Fibroblast of lung (primary cell): ENCODE measurements at places on chromosomes 7 and 10. TPM values are rescaled to one million over a fixed set of nuclear protein-coding genes. Genes with fewer than 3 reads are reported as not detected.
A peak's percentile ranks its signal among the peaks of the same experiment; 100 is the strongest.

- no peak overlapping the region for H3K27ac ChIP-seq
- H3K36me3 ChIP-seq: no peaks in the 10 kb centered on the region
- no peaks in the 10 kb centered on the region for H3K27me3 ChIP-seq
- DNase-seq: no peak
- no peaks in the 10 kb centered on the region for H3K4me1 ChIP-seq
Measured at GRCh38 chr10:131850383-131850870, 50.4 kb upstream of the PPP2R2D start.

The GNG11 gene
- 9.0 and 27.2 TPM in 2 replicates for total RNA-seq

The DNAJB6 gene
- total RNA-seq: 84.5 and 86.2 TPM in 2 replicates

- no peak for DNase-seq
- H3K27ac ChIP-seq: no peak overlapping the region
- H3K4me1 ChIP-seq: no peaks in the 10 kb centered on the region
- peaks cover 4% of the 10 kb centered on the region for H3K27me3 ChIP-seq
- no peaks in the 10 kb centered on the region for H3K36me3 ChIP-seq
Measured at GRCh38 chr7:76142861-76143260, 58.8 kb upstream of the SRRM3 start.

- no peak overlapping the region for H3K27ac ChIP-seq
- H3K36me3 ChIP-seq: no peaks in the 10 kb centered on the region
- no peak for DNase-seq
- no peak overlapping the region for H3K4me3 ChIP-seq
- no peaks in the 10 kb centered on the region for H3K27me3 ChIP-seq
Measured at GRCh38 chr7:26664274-26664673, 200.1 kb downstream of the SKAP2 start.

DNA sequence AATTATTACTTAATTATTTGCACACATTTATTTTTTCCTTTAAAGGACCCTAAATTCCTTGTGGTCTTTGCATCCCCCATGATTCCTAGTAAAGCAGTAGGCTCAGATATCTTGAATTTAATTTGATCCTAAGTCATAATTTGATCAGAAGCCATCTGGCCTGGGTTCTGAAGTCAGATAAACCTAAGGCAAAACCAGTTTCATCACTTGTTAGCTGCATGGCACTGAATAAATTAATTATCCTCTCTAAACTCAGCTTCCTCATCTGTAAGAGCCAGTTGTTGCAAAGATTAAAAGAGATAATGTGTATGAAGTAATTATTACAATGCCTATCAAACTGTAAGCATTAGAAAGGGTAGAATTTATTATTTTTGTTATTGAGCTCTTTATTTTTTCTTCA, 293.1 kb downstream of the GRM8 start:
- DNase-seq: no peak
- no peaks in the 10 kb centered on the region for H3K27me3 ChIP-seq
- no peaks in the 10 kb centered on the region for H3K4me1 ChIP-seq
- H3K4me3 ChIP-seq: no peak overlapping the region

The GIMAP7 gene
- total RNA-seq: not detected in 2 replicates

DNA sequence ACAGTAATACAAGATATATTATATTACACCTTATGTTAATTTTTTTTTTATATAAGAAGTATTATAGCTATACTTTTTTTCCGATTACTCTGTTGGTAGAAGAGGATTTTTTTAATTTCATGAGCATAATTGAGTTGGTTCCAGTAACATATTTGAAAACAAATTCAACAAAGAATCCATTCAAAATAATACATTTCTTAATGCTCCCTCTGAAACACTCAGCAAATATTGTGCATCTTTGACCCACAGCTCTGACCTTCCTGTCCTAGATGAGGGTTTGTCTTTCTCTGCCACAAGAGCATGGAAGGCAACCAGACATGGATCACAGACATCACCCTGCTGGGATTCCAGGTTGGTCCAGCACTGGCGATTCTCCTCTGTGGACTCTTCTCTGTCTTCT, at the start of gene OR2A2:
Gene OR2A2, plus strand, starts transcription at position 301 of the 400 bp plus-strand sequence. Its CDS starts 0 bp downstream, at position 301.
- H3K27ac ChIP-seq: no peak within 1 kb of the TSS
- H3K27me3 ChIP-seq: no peaks in the 10 kb centered on the region
- H3K36me3 ChIP-seq: no peaks in the 10 kb centered on the region
- no peak for DNase-seq
- no peaks in the 10 kb centered on the region for H3K4me1 ChIP-seq

The PLEKHS1 gene
- not detected in 2 replicates for total RNA-seq

GRCh38 chr7:50641442-50642405, 76.5 kb upstream of the DDC start:
- H3K36me3 ChIP-seq: no peaks in the 10 kb centered on the region
- no peak for DNase-seq
- no peak overlapping the region for H3K27ac ChIP-seq
- H3K27me3 ChIP-seq: no peaks in the 10 kb centered on the region

DNA sequence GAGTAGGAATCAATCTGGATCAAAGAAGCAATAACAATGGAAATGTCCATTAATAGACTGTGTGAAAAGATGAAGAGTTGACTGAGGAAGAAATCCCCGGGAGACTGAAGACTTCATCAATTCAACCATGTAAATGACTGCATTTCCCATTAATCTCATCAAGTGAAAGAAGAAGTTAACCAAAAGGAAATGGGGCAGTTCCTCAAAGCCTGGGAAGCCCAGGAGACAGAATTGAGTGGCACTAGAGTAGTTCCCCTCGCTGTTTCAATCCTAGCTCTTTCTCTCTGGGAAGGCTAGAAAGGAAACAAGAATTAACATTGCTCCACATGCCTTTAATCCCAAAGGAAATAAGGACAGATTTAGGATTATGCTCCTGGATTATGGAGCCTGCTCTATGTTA, 4.8 kb upstream of the OR6V1 start:
- no peaks in the 10 kb centered on the region for H3K4me1 ChIP-seq
- H3K27ac ChIP-seq: no peak overlapping the region
- H3K36me3 ChIP-seq: no peaks in the 10 kb centered on the region

The PRLHR gene
- total RNA-seq: not detected in 2 replicates

DNA sequence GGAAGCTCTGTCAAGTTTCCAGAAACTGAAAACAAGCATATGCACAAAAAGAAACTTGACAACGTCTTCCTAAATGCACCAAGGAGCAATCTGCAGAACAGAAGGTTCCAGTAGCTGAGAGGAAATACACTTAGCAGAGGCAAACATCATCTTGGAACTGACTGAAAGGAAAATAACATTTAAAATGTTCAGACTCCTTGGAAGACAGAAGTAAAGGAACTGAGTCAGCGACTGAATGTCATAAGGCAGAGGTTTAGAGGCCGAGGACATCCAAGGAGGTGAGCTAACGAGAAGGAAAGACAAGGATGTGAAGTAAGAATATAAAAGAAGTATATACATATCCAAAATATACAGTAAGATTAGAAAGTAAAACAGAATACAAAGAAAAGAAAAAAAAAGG, 24.1 kb downstream of the SEMA3D start:
- no peak overlapping the region for H3K27ac ChIP-seq
- H3K36me3 ChIP-seq: no peaks in the 10 kb centered on the region
- DNase-seq: peak; percentile 11
- peaks cover 2% of the 10 kb centered on the region for H3K4me1 ChIP-seq
- no peaks in the 10 kb centered on the region for H3K27me3 ChIP-seq

- no peak for DNase-seq
- H3K4me3 ChIP-seq: no peak overlapping the region
- no peak overlapping the region for H3K27ac ChIP-seq
- H3K4me1 ChIP-seq: no peaks in the 10 kb centered on the region
Measured at GRCh38 chr7:133117452-133117851, 35.6 kb upstream of the CHCHD3 start.

DNA sequence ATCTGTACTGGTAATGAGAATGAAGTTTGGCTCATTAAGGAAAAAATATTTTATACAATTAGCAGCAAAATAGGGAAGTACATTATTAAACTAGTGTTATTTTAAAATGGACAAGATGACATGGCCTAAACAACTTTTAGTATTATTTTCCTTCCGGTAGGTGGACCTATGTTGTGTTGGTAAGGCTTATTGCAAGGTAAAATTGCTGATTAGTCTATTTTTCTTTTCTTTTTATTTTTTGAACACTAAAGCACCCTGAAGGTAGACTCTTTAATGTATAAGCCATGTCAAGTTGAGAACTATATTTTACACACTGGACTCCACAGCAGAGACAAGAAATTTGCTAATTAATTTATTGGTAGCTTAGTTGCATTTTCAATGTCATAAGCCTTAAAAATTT, 239.5 kb upstream of the POT1 start:
- no peaks in the 10 kb centered on the region for H3K4me1 ChIP-seq
- no peak overlapping the region for H3K4me3 ChIP-seq
- no peak for DNase-seq

GRCh38 chr10:69057951-69058297, 30.0 kb upstream of the SRGN start:
- peak overlapping the region; percentile 51 for H3K27ac ChIP-seq
- H3K36me3 ChIP-seq: no peaks in the 10 kb centered on the region
- peak; percentile 73 for DNase-seq
- no peak overlapping the region for H3K4me3 ChIP-seq
- peaks cover 26% of the 10 kb centered on the region for H3K4me1 ChIP-seq

GRCh38 chr10:52954407-52954806, 181.8 kb upstream of the MBL2 start:
- no peak overlapping the region for H3K4me3 ChIP-seq
- H3K27me3 ChIP-seq: no peaks in the 10 kb centered on the region
- DNase-seq: no peak

The RBM20 gene
- total RNA-seq: under 0.01 TPM in 2 replicates

GRCh38 chr10:16742165-16742960, 74.9 kb downstream of the RSU1 start:
- no peaks in the 10 kb centered on the region for H3K4me1 ChIP-seq
- no peak for DNase-seq
- no peak overlapping the region for H3K27ac ChIP-seq
- H3K36me3 ChIP-seq: no peaks in the 10 kb centered on the region

- DNase-seq: peak; percentile 93
- H3K36me3 ChIP-seq: no peaks in the 10 kb centered on the region
- H3K27me3 ChIP-seq: no peaks in the 10 kb centered on the region
- H3K27ac ChIP-seq: peak overlapping the region; percentile 62
- no peak overlapping the region for H3K4me3 ChIP-seq
Measured at GRCh38 chr10:52443419-52444388, 129.6 kb downstream of the DKK1 start.

The FAM24B gene
- total RNA-seq: 4.4 and 6.8 TPM in 2 replicates

GRCh38 chr7:157139111-157139809, 534 bp downstream of the UBE3C start:
- peak overlapping the region; percentile 82 for H3K27ac ChIP-seq
- peak overlapping the region; percentile 99 for H3K4me3 ChIP-seq
- peaks cover 8% of the 10 kb centered on the region for H3K4me1 ChIP-seq
- peak; percentile 48 for DNase-seq

- no peak overlapping the region for H3K27ac ChIP-seq
- no peaks in the 10 kb centered on the region for H3K36me3 ChIP-seq
- H3K4me1 ChIP-seq: peaks cover 3% of the 10 kb centered on the region
- H3K4me3 ChIP-seq: no peak overlapping the region
- peak; percentile 88 for DNase-seq
Measured at GRCh38 chr7:93044147-93044810, 73.5 kb downstream of the SAMD9 start.

DNA sequence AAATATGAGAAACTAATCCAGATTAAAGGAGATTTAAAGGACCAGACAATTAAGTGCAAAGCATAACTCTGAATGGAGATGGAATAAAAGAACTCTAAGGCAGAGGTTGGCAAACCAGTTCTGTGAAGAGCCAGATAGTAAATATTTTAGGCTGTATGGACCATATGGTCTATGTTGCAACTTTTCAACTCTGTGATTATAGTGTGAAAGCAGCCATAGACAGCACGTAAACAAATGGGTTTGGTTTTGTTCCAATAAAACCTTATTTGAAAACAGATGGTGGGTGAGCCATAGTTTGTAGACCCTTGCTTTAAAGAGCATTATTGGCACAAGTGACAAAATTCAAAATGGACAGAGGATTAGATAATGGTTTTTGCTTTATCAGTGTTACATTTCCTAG, 884.1 kb downstream of the CCSER2 start:
- DNase-seq: no peak
- no peaks in the 10 kb centered on the region for H3K27me3 ChIP-seq
- H3K36me3 ChIP-seq: no peaks in the 10 kb centered on the region
- no peak overlapping the region for H3K27ac ChIP-seq
- H3K4me3 ChIP-seq: no peak overlapping the region

The SUGCT gene
- total RNA-seq: 6.7 and 16.5 TPM in 2 replicates

GRCh38 chr10:123496996-123497660, 169.0 kb upstream of the GPR26 start:
- H3K27ac ChIP-seq: no peak overlapping the region
- H3K4me3 ChIP-seq: no peak overlapping the region
- H3K36me3 ChIP-seq: no peaks in the 10 kb centered on the region
- H3K27me3 ChIP-seq: no peaks in the 10 kb centered on the region
- DNase-seq: no peak
- H3K4me1 ChIP-seq: no peaks in the 10 kb centered on the region

- no peaks in the 10 kb centered on the region for H3K4me1 ChIP-seq
- no peaks in the 10 kb centered on the region for H3K36me3 ChIP-seq
- DNase-seq: no peak
Measured at GRCh38 chr7:141076377-141076776, 2.5 kb downstream of the TMEM178B start.

DNA sequence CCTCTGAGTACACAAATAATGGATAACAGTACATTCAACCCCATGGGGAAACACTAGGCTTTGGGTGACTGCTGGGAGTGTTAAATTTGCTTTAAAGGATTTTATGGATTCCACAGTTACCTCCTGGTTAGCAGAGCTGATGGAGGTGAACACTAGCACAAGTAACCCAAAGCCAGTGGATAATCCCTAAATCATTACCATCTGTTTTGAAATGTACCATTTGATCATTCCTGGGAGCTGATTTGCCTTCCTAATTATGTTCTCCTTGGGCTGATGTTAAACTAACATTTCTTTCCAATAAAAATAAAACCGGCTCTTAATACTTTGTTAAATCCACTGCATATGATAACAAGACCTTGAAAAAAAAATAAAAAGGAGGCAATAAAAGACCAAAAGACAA, 493.9 kb downstream of the PLXNA4 start:
- no peaks in the 10 kb centered on the region for H3K27me3 ChIP-seq
- no peaks in the 10 kb centered on the region for H3K4me1 ChIP-seq
- H3K27ac ChIP-seq: no peak overlapping the region
- no peak overlapping the region for H3K4me3 ChIP-seq
- DNase-seq: no peak

- DNase-seq: no peak
- H3K4me1 ChIP-seq: no peaks in the 10 kb centered on the region
- no peaks in the 10 kb centered on the region for H3K27me3 ChIP-seq
Measured at GRCh38 chr7:79610748-79611304, 157.4 kb upstream of the MAGI2 start.

The KCNIP2 gene
- total RNA-seq: 0.77 and 1.8 TPM in 2 replicates

The COBL gene
- total RNA-seq: 0.26 and 0.33 TPM in 2 replicates

The UNC5B gene
- total RNA-seq: 36.0 and 60.8 TPM in 2 replicates

The PAX4 gene
- total RNA-seq: not detected in 2 replicates
